Hematopoietic multipotent progenitor cell treated with erythropoietin and hydrocortisone succinate and interleukin-3 and kit ligand, for 6 days (in vitro differentiated cells): ENCODE measurements at places on chromosomes 6 and 20.
A peak's percentile ranks its signal among the peaks of the same experiment; 100 is the strongest.

GRCh38 chr6:130324657-130325056 lies 41.2 kb upstream of the TMEM200A start:
- DNase-seq = no peak

GRCh38 chr20:58996226-58996611 lies 10.8 kb downstream of the CTSZ start:
- no peak for DNase-seq

- no peak for DNase-seq
These were observed 40.2 kb downstream of the PDYN start for GRCh38 chr20:1953621-1954020.

- DNase-seq = no peak
These were observed 50.8 kb downstream of the GFOD1 start for GRCh38 chr6:13436399-13437217.

DNA sequence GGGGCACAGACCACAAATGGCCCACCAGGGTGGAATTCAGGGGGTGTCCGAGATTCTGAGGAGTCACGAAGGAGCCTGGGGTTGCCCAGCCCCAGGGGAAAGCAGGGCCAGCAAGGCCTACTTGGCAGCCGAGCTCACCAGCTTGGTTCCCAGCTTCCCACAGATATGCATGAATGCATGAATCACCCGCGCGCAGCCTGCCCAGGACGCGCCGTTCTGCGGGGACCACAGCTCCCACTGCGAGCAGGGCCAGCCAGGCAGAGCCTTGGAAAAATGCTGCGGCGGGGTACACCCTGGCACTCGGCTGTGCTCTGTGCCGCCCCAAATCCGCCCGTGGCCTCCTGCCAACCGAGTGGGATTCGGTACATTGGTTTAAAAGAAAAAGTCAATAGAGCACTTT lies 211.0 kb downstream of the NFATC2 start:
- no peak for DNase-seq

DNA sequence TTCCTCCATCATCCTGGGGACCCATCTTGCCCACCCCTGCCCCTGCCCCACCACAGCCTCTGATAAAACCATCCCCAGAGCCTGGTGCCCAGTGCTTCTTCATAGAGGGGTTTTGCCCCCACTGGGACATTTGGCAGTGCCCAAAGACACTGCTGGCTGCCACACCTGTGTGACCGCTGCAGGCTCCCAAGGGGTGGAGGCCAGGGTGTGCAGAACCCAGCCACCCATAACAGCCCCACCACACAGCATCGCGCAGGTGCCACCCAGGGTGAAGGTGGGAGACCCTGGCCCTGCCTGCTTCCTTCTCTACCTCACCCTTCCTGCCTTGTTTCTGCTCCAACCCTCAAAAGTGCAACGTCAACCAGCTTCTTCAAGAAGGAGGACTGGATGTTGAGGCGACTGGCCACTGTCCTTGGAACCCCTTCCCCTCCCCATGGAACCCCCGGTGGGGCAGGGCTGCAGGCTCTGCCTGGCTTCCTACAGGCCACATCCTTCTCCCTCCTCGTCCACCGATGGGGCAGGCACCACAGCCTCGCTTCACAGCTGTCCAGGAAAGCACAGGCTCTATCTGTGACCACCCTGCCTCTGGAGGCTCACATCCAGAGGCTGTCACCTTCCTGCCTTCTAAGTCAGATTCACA lies 79.2 kb upstream of the MPC1 start:
- DNase-seq = no peak

- DNase-seq = peak; percentile 67
These were observed 2.3 kb downstream of the SNX9 start for GRCh38 chr6:157825243-157825904.
